ENCODE measurements at places on chromosomes 4 and X.

GRCh38 chr4:186891859-186892486, 168.3 kb upstream of the FAT1 start:
- DNase-seq = no peak
- no peaks in the 10 kb centered on the region for H3K4me1 ChIP-seq
- H3K36me3 ChIP-seq = no peaks in the 10 kb centered on the region

- H3K4me3 ChIP-seq = no peak overlapping the region
- no peaks in the 10 kb centered on the region for H3K27me3 ChIP-seq
- no peak overlapping the region for H3K27ac ChIP-seq
- no peak for DNase-seq
Measured at GRCh38 chr4:15253349-15253748, 174.5 kb upstream of the C1QTNF7 start.

GRCh38 chrX:10111364-10112148, 45.2 kb upstream of the CLCN4 start:
- H3K4me1 ChIP-seq = peaks cover 36% of the 10 kb centered on the region
- peaks cover 16% of the 10 kb centered on the region for H3K27me3 ChIP-seq
- H3K27ac ChIP-seq = no peak overlapping the region

DNA sequence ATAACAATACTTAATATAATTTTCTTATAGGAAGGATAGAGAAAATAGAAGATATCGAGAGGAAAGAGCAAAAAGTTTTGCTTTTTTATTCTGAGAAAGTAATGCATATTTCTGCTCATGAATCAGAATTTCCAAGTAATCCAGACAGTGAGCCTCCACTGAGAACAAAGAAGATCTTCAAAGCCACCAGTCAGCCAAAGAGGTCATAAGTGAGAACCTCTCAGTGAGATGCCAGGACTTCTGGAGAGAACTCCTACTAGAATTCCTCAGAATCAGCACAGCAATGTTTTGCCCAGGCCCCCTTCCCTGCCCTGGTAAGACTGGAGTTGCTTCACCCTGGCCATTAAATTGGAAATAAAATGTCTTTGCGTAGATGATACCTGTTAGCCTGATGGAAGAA, 254.4 kb upstream of the FAT4 start:
- no peaks in the 10 kb centered on the region for H3K4me1 ChIP-seq
- no peak overlapping the region for H3K27ac ChIP-seq
- no peak for DNase-seq
- H3K36me3 ChIP-seq = no peaks in the 10 kb centered on the region

DNA sequence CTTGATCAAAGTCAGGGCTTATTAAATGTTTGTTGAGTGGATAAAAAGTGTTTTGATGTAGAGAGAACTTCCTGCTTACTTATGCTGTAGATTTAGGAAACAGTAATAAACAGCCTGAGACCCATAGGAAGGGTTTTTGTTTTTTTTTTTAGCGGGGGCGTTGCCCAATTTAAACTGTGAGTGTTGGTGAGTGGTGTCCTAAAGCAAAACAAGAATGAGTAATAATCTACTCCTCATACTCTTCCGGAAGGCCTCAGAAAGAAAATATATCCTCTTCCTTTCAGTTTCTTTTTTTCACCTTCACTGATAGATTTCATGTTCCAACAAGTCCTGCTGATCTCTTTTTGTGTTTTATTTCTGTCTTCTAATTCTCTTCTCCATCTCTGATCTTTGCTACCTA, 104.4 kb upstream of the SCML1 start:
- H3K27me3 ChIP-seq = peaks cover 42% of the 10 kb centered on the region
- no peak overlapping the region for H3K27ac ChIP-seq
- H3K4me1 ChIP-seq = peaks cover 3% of the 10 kb centered on the region
- H3K4me3 ChIP-seq = no peak overlapping the region
- no peak for DNase-seq

DNA sequence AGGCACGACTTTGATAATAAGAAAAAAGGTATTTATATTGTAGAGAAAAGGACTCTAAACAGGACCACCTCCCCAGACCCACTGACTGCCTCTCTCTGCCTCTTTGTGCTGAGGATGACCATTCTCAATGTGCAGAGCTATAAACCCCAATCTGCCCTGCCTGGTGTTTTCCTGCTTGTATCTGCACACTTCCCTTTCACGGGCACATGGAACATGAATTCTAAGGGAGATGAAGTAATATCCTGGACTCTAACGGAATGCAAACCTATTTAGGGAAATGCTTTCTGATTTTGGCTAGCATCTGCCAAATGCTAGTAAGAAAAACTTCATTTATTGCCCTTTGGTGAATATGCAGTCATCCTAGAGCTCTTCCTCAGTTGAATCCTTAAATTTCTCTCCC, 2.4 kb downstream of the DIPK2B start:
- H3K27ac ChIP-seq = peak overlapping the region; percentile 16
- H3K27me3 ChIP-seq = peaks cover 23% of the 10 kb centered on the region
- DNase-seq = peak; percentile 33
- H3K4me3 ChIP-seq = no peak overlapping the region
- H3K4me1 ChIP-seq = no peaks in the 10 kb centered on the region

Data from muscle of leg (tissue), 16 donors.